ENCODE measurements at places on chromosomes 4 and X.
A peak's percentile ranks its signal among the peaks of the same experiment; 100 is the strongest.

GRCh38 chr4:72951628-72952027, 117.9 kb downstream of the COX18 start:
- DNase-seq = no peak

DNA sequence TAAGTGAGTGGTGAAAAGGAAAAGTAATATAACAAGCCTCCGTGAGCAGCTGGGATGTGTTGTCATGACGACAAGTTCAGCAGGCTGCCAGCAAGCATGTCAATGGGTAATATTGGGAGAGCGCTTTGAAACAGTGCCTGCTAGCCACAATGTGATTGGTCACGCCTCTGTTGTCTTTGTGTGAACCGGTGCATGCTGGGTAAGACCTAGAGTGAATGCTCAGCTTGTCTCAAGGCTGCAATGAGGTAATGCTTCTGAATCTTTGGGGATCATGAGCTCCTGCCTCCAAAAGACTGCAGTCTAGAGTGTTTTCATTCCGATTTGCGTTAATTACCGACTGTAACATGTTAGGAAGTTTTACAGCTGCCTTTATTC, 54.9 kb downstream of the STOX2 start:
- no peak for DNase-seq

DNA sequence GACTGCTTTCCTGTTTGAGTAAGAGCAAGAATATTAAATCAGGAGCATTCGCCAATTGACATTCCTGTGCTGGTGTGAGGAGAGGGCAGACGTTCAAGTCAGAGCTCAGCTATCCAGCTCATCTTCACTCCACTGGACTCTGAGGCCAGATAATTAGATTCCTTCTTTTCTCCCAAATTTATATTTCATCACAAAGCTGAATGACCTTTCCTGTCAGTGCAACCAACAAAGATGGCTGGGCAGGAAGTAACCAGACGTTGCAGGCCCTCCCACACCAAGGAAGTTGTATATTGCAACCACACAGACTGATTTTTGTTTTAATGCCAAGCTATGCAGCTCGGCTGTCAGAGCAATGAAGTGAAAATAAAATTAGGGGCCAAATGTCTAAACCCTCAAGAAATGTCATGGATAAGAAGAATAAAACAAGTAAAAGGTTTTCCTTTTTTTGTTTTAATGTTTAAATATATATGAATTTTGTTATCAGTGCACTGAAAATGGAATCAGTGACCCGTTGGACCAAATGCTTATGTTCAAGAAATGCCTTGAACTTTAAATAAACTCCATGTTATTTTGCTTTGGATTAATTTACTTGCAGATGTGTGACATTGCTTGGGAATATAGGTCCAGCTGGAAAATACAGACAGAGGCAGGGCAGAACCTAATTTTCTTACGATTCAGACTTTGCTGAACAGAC, 578.9 kb upstream of the FAT1 start:
- no peak for DNase-seq

DNA sequence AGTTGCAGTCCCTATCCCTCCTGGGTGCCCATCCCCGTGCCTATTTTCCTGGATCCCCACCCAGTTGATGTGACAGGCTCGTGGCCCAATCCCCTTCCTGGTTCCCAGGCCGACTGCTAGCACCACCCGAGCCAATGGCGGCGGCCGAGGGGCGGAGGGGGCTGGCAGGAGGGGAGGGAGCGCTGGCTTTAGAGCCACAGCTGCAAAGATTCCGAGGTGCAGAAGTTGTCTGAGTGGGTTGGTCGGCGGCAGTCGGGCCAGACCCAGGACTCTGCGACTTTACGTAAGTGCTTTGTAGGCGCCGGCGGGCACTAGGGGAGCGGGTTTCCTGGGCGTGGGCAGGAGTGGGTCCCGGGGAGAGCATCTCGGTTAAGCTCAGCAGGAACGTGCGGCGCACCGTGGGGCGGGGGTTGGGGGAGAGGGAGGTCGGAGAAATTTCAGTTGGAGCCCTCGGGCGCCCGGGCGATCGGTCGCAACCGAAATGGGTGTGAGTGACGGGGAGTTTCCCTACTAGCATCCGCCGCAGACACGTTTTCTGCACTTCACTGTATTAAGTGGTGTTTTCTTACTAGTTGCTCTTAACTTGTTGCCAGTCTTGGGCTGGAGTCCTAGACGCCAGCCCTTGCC, at the start of gene PLS3:
PLS3 (plus strand) TSS at position 197 of the 627 bp plus-strand sequence. CDS start 49,077 bp downstream, outside the sequence.
- peak; percentile 76 for DNase-seq

DNA sequence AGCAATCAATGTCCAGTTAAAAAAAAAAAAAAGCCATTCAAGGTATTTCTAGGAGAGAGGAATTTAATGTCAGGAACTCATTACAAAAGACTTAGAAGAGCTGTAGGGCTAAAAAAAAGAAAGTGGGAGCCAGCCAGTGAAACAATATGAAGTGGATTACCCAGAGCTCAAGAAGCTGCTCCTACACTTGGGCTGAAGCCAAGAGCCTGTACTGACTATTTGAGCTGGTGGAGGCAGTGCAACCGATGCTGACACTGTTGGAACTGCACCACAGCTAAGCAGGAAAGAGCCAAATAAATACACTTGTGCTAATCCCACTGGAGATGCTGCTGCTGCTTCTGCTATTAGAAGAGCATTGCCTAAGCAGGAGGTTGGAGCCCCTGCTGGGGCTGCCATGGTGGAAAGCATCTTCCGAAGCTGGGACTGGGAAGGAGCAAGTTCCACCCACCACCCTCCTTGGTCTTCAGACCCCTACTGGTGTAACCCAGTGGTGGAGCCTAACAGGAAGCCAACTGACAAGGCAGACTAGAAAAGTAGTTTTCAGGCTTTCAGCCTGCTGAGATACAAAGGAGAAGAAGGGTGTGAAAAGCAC, 65.4 kb downstream of the CXXC4 start:
- DNase-seq = no peak

- no peak for DNase-seq
These were observed 231.9 kb upstream of the BCOR start for GRCh38 chrX:40329616-40330015.

GRCh38 chr4:150145090-150145945, 67.1 kb downstream of the DCLK2 start:
- peak; percentile 13 for DNase-seq

GRCh38 chr4:23884741-23885140, 5.1 kb downstream of the PPARGC1A start:
- DNase-seq = no peak

GRCh38 chr4:115187136-115187535, 73.7 kb upstream of the NDST4 start:
- no peak for DNase-seq

GRCh38 chrX:132017431-132018185, 5.5 kb upstream of the STK26 start:
- no peak for DNase-seq

GRCh38 chr4:55358246-55358645, 12.2 kb downstream of the SRD5A3 start:
- no peak for DNase-seq

DNA sequence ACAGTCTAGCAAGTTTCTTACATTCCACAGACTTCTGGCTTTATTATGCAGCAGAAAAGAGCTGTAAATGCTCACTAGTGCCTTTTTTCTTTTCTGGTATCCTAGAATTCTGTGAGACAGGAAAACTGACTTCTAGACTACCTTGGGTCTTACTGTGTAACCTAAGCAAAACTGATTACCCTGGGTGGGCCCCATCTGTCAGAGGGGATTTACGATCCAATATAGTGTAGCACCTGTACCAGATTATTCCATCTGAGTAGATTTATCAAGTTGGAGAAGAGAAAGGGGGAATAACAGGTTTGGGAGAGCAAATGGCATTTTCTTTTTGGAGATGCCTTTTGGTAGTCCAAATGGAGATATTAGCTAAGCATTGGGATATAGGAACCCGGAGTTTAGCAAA, 46.7 kb downstream of the FSTL5 start:
- DNase-seq = no peak

GRCh38 chrX:2652106-2652505, 39.0 kb upstream of the CD99 start:
- DNase-seq = no peak

GRCh38 chr4:780716-781492, 45.0 kb downstream of the CPLX1 start:
- DNase-seq = no peak

DNA sequence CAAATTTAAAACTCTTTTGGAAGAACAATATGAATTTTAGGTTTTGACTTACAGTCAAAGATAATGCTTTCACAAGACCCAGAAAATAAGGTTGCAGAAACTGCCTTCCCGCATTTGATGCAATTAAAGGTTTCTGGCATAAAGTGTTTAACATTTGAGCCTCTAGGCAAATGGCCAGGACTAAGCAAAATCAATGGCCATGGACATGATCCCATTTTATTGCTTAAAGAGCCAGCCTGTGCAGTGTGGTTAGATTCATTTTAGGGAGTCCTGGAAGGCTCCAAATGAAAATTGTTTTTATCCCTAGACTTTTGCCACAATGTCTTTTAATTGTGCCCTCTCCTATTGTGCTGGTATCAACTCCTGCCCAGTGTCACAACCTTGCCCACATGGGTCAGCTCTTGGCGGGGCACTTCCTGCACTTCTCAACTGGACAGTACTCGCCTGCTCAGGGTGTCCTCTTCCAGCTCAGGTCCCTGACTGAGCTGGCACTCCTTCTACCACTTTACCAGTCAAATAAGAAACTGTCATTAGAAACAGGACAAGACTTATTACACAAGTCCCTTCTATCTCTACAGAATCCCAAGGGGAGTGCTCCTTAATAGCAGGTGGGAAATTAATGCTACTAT, 208.4 kb upstream of the NPY2R start:
- DNase-seq = no peak

DNA sequence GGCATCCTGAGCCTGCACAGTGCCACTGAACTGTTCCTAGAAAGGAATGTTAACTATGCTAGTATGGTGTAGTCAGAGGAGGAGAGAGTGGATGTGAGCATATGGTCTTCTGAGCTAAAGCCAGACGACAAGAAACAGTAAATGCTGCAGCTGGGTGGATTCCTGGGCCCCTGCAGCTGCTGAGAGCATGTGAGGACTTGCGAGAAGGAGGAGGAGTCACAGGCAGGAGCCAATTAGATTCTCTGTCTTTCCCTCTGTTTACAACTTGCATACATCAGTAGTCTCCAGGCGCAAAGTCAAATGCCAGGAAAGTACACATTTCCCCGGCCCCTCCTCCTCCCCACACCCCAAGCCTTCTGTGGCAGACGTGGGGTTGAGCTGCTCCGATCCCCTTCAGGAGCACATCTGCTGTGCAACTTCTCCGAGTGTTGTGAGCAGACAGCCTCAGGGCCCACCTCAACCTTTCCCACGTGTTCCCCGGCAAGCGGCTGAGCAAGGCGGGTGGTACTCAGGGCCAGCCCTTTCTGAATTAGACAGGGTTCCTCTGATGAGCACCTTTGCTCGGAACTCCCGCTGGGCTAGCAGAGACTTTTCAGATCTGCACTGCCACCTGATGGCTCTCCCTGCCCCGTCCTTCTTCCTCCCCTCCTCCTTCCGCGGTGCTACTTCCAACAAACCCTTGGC, 108.7 kb upstream of the ATP6AP2 start:
- DNase-seq = peak; percentile 46

GRCh38 chrX:106263817-106264216, 95.7 kb downstream of the PWWP3B start:
- no peak for DNase-seq

GRCh38 chr4:76623217-76624045, 188.4 kb downstream of the SHROOM3 start:
- DNase-seq = no peak

- no peak for DNase-seq
These were observed 16.9 kb downstream of the CD99 start for GRCh38 chrX:2708021-2708420.

GRCh38 chr4:80931631-80932081, 98.9 kb upstream of the BMP3 start:
- DNase-seq = no peak
